Activated CD8-positive, alpha-beta memory T cell treated with anti-CD3 and anti-CD28 coated beads for 1 hour (primary cell): ENCODE measurements at places on chromosomes 11 and 22.

DNA sequence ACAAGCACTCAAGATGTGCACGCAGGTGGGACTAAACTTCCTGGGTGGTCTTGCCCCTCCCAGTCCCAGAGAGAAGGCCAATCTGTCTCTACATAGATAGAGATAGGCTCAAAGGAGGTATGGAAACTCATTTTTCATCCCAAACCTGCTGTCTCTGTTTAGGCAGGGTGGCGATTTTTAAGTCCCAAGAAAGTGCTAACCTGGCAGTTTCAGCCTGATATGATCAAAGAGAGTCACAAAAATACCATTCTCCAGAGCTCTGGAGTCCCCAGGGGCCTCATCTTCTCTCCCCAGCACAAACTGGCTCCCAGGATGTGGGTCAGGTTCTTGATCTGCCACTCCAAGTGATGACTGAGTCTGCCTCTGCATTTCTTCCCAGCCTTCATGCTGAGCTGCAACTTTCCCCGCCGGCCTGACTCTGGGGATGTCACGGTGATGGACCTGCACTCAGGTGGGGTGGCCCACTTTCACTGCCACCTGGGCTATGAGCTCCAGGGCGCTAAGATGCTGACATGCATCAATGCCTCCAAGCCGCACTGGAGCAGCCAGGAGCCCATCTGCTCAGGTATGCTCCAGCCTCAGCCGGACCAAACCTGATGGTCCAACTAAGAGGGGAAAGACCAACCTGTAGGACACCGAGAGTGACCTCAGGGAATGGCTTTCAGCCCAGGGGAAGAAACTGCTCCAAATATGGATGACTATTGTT lies 129.5 kb downstream of the SEZ6L start:
- no peak for DNase-seq

GRCh38 chr11:696955-697491 lies 1.4 kb downstream of the TMEM80 start:
- no peak for DNase-seq

GRCh38 chr11:58712531-58712930 lies 19.2 kb downstream of the GLYAT start:
- DNase-seq: no peak

DNA sequence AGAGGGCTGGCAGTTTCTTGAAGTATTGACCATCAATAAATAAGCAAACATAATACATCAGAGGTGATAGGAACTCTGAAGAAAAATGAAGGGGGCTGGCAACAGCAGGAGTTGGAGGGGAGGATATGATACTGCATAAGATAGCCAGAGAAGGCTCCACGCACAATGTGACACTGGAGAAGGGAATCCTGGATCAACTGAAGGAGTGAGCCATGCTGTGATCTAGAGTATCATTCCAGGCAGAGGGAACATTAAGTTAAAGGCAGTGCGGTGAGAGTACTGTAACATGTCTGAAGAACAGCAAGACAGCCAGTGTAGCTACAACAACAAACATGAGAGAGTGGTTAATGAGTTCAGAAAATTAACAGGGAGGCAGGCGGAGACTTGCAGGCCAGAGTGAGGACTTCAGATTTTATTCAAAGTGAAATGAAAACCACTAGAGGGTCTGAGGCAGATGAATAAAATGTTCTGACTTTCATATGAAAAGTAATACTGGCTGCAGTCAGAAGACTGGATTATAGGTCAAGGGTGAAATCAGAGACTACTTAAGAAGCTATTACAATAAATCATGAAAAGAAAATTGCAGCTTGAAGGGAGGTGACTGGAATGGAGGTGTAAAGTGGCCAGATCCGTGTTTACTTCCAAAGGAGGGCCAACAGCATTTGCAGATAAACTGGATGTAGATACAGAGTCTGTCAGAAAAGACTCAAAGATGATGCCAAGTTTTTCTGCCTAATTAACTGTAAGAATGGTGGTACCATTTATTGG lies 49.4 kb downstream of the RRAS2 start:
- DNase-seq: no peak

DNA sequence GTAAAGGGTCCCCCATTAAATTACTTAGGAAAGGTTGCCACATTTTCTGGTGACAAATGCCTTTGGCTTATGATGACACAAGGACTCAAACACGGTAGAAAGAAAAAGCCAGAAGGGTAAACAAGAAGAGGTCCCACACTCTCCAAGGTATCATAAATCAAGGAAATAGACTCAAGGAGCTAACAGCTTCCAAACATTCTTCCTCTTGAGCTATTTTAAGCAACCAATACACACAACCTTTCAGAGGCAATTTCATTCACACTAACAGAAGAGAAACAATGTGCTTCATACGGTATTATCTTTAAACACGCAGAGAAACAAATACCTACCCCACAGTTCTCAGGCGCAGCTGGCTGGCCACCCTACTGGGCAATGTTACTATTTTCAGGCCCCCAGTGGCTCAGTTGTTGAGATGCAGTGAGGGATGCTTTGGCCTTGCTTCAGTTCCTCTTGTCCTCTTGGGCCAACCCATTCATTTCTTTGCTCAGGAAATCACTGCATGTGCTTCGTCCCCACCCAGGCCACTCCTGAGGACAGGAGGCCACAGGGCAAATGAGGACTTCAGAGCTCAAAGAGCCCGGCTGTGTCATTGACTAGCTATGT lies 15.8 kb downstream of the ABTB2 start:
- no peak for DNase-seq

DNA sequence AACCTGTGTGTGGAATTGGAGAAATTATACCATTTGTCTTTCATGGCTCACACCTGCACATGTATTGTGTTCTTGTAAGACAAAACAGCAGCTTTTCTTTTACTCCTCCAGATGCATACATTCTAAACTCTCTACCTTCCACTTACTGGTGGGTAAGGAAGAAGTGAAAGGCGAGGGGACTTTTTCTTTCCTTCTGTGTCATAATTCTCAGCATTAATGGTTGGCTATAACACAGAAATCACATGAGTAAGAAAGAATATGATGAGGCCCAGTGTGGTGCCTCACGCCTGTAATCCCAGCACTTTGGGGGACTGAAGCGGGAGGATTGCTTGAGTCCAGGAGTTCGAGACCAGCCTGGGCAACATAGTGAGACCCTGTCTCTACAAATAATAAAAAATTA lies 57.8 kb upstream of the SHANK2 start:
- DNase-seq: no peak

- DNase-seq: no peak
These were observed 104.8 kb downstream of the MPPED2 start for GRCh38 chr11:30481330-30481729.

DNA sequence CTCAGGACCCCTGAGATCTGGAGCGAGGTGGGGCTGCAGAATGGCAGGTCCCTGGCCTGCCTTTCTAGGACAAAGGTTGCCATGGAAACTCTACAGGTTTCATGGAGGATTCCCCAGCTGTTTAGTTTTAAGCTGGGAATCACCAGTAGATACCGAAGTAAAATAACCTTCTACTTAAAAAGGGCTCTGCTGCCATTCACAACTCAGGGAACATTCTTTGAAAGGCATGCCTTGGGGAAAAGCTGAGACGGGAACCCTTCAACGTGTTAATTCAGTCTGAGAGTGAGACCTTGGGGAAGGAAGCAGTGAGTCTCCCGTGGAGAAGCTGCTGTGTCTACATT lies 493.3 kb downstream of the BRD1 start:
- DNase-seq: no peak

DNA sequence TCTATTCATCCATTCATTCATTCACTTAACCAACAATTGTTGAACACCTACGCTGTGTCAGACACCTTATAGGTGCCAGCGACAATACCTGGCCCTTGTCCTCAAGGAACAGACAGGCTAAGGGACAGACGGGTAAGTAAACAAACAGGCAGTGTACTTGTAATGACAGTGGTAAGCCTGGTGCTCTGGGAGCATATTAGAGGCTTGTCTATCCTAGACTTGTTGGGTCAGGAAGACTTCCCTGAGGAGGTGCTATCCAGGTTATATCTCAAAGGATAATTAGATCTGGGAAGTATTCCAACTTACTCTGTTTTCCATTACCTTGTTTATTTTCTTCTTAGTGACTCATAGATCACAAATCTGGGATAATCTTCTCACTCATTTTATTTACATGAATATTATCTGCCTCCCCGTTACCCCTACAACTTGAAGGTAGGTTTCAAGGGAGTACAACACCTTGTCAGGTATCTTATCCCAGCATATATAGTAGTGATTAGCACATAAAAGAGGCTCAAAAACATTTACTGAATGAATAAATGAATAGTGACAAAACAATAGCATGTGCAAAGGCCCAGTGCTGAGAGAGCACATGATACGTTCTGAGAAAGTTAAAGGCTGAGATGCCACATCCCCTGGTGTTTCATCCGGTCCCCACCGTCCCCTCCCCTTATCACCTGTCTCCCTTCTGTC lies 75.3 kb upstream of the NCAM1 start:
- no peak for DNase-seq

DNA sequence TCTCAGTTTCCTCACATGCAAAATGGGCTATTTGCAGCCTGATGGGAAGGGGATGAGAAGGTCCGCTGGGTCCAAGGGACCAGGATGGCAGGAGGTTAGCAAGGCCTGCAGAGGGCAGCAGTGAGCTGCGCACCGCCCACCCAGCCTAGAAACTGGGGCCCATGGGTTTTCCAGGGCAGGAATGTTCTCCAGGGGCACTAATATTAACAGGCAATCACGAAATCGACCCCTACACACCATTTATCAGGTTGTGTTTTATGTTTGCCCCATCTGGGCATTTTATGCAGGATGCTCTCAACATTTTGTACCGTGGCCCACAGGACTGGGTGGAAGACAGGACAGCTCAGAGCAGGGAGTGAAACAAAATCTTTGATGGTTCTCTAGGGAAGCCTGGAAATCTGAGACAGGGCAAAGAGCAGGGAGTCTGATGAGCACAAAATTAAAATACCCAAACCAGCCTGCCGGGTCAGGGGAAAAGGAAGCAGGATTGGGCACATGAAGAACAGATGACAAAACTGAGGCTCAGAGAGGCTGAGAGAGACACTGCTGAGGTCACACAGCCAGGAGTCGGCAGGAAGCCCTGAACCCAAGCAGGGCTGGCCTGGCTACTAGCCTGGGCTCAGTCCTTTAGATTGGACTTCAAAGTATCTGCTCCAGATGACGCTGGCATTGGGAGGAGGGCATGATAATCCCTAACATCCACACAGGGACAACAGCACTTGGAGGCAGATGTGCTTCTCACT lies 1.6 kb upstream of the BCR start:
- DNase-seq: no peak
